BJ (cell line): ENCODE measurements at places on chromosomes 7 and 10. TPM values are rescaled to one million over a fixed set of nuclear protein-coding genes. Genes with fewer than 3 reads are reported as not detected.

- DNase-seq = no peak
Measured at GRCh38 chr7:134016223-134016941, 110.8 kb upstream of the LRGUK start.

- no peak for DNase-seq
Measured at GRCh38 chr7:3165681-3166580, 122.3 kb upstream of the CARD11 start.

DNA sequence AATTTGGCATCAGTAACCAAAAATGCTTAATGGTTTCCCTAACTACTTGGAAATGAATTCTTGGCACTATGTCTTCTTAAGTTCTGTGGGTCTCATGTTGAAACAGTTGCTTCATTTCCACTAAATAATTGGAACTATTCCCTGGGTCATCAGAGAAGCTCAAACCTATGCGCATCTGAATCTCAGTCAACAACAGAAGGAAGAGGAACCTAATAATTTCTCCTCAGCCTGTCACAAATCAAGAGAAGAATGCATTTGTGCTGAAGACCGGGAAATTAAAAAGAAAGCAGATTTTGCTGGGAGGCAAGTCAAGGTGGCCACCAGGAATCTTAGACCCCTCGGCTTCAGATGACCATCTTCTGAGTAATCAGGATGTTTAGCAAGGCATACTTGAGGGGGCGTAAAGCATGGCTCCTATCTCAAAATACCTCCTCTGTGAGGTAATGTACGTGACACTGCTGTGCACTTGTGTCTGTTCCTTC, 41.4 kb downstream of the TOMM7 start:
- peak; percentile 85 for DNase-seq

The NRG3 gene
- not detected in 2 replicates for polyA plus RNA-seq

The FKBP14 gene
- polyA plus RNA-seq = 14.9 and 27.1 TPM in 2 replicates
